Upper lobe of right lung (tissue), 1 donor: ENCODE measurements at places on chromosomes 7 and 10. TPM values are rescaled to one million over a fixed set of nuclear protein-coding genes. Genes with fewer than 3 reads are reported as not detected.

DNA sequence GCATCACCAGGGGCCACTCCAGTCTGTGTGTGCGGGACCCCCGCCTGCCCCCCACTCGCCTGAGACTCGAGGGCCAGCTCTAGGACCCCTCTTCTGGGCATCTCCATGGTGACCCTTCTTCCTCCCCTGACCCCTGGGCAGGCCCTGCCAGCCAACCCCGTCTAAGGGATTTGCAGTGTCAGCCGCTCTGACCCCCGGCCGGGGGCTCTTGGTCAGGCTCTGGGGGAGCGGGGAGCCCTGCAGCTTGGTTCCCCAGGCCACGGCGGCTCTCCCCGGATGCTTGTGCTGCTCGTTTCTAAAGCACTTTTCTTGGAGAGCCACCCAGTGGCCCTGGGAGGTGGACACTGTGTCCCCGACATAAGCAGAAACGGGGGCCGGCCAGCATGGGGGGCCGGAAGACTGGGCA lies 5.3 kb downstream of the TTYH3 start:
- H3K4me1 ChIP-seq = peaks cover 70% of the 10 kb centered on the region
- H3K27me3 ChIP-seq = no peaks in the 10 kb centered on the region
- DNase-seq = no peak
- H3K36me3 ChIP-seq = no peaks in the 10 kb centered on the region

DNA sequence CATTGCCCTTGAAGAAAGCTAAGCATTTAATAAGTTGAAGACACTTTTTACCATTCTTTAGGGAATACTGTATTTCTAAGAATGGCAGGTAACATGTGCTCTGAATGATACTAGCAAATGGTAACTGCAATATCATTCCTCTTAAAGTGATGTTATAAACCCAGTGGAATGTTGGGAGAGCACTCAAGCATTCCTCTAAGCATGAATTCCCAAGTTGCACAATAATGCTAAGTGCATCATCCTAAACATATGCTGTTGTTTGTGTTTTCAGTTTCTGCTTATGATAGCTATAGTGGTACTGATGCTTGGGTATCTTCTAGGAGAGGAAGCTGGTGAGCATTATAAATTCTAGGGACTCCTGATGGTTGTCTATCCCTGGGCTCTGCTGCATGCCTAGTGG lies 673.9 kb downstream of the PHTF2 start:
- H3K36me3 ChIP-seq = no peaks in the 10 kb centered on the region
- H3K27me3 ChIP-seq = no peaks in the 10 kb centered on the region
- H3K4me1 ChIP-seq = no peaks in the 10 kb centered on the region
- DNase-seq = no peak

DNA sequence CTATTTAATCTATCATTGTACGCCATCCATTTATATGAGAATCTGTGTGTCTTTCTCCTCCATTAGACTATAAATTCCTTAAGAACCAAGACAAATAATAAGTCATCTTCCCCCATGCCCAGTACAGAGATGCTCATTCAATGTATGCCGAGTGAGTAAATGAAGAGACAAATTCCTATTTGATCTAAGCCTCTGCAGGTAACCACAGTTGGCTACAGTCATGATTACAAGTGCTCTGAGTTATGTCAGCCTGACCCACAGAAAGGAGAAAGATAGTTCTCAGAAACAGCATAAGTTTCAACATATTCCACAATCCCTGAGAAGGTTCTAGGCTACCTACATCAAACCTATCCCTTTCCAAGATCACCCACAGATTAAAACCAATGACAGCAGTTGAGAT lies 46.1 kb downstream of the MPP7 start:
- no peak overlapping the region for H3K27ac ChIP-seq
- no peaks in the 10 kb centered on the region for H3K27me3 ChIP-seq
- peaks cover 5% of the 10 kb centered on the region for H3K4me1 ChIP-seq
- no peaks in the 10 kb centered on the region for H3K36me3 ChIP-seq
- no peak overlapping the region for H3K4me3 ChIP-seq

DNA sequence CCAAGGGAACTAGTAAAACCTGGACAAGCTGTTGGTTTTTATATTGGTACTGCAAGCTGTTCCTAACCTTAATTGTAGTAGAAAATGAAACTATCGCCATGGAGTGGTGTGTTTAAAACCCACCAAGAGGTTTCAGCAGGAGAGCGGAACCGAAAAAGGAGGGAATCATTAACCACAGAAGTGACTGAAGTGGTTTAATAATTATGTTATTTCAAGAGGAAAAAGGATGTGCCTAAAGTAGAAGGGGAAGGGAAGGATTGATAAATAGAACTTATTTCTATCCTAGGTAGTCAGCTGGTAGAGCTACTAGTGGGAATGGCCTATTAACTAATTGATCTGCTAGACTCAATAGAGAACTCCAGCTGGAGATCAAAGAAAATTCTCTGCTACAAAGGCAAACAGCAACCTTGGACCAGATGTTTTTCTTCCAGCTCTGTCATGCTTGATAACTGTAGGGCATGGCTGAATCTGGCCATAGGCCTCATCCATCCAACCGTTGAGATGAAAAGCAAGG lies 91.8 kb downstream of the BAMBI start:
- DNase-seq = no peak
- H3K4me3 ChIP-seq = no peak overlapping the region
- no peak overlapping the region for H3K27ac ChIP-seq
- H3K27me3 ChIP-seq = peaks cover under 1% of the 10 kb centered on the region
- peaks cover 4% of the 10 kb centered on the region for H3K4me1 ChIP-seq

LLCFC1 gene
- total RNA-seq = not detected

- H3K36me3 ChIP-seq = no peaks in the 10 kb centered on the region
- peak; percentile 57 for DNase-seq
- no peaks in the 10 kb centered on the region for H3K27me3 ChIP-seq
- H3K27ac ChIP-seq = peak overlapping the region; percentile 34
These were observed 67.0 kb downstream of the CTBP2 start for GRCh38 chr10:125093199-125093973.

DNA sequence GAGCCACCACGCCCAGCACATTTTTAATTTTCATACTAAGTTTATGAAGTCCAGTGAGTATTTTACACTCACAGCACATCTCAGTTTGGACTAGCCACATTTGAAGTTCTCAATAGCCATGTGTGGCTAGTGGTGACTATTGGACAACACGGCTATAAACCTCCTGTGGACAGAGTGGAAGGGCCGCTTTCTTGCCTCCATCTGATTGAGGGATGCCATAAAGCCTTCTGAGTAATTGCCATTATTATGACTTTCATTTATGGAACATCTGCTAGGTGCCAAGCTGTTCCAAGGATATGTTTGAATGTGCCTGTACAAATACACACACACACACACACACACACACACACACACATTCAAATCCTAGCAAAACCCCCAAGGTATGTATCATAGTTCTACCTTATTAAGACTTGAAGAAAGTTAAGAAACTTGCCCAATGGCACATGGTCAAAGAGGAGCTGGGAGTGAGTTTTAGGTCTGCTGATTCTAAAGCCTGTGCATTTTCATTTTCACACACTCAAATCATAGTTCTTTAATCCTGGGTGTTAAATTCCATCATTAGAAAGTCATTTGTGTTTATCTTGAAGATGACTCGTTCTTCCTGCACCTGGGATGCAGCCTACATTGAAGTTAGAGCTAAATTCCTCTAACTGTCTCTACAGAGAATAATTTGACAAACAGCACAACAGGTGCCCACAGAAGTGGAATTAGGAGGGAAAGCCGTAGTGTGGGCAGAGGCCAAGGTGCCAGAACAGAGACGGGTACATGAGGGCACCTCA lies 143.3 kb downstream of the PKD1L1 start:
- DNase-seq = no peak
- H3K27me3 ChIP-seq = no peaks in the 10 kb centered on the region
- H3K4me3 ChIP-seq = no peak overlapping the region
- peaks cover 28% of the 10 kb centered on the region for H3K4me1 ChIP-seq

DNA sequence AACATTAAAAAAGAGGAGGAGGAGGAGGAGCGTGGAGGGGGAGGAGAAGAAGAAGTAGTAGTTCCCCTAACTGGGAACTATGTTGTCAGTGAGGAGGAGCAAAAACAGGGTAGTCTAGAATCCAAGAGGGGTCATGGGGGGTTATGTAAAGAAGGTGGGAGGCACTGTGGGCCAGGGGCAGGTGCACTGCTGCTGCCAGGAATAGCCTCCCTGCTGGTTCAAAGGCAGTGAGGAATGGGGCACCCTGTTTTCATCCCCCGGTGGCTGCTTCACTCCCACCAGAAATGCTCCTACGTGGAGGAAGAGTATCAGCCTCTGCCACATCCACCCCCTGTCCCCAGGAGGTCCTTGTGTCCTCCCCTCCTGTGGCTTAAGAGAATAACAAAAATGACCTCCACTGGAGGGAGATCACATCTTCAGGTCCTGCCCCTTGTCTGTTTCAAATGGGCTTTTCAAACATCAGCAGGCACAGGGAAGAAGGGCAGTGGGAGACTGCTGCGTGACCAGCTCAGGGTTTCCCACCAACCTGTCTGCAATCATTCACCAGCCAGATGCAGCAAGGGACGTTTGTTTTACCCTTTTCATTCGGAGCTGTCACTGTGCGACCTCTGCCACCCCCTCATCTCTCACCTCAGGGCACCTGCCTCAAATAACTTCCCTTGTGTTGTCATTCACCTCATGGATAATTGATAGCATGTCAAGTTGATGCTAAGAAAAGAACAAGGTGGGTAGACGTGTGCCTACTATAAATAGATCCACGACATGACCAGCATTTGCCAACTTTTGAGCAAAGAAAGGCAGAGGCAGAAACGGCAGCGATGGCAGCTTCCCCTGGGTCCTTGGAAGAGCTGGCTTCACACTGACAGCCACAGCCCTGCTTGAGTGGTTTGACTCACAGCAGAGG lies 92.6 kb downstream of the DGKI start:
- DNase-seq = no peak
- H3K27ac ChIP-seq = no peak overlapping the region
- peaks cover 11% of the 10 kb centered on the region for H3K27me3 ChIP-seq
- H3K4me3 ChIP-seq = no peak overlapping the region
- no peaks in the 10 kb centered on the region for H3K4me1 ChIP-seq
- no peaks in the 10 kb centered on the region for H3K36me3 ChIP-seq

TBXAS1 gene
- total RNA-seq = 65.4 TPM

GLI3 gene
- total RNA-seq = 17.5 TPM
